Caco-2 (cell line): ENCODE measurements at places on chromosomes 12 and 14. TPM values are rescaled to one million over a fixed set of nuclear protein-coding genes. Genes with fewer than 3 reads are reported as not detected.

DNA sequence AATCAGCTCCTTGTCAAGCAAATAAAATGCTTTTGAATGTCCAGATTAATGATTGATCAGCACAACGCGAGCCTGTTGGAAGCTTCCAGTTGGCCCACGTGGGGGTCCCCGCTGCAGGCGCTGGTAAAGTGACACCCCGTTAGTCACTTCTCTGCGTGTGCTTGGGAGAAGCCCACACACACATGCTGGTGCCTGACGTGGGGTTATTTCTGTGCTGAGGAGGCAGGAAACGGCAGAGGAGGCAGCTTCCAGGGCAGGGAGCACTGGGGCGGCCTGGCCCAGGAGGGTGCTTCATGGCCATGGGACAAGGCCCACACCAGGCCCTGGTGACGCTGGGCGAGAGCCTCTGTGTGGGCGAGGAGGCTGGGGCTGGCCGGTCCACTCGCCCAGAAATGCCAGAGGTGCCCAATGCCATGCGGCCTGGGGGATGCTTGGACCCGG lies 101.5 kb downstream of the KIF26A start:
- no peak for DNase-seq

DNA sequence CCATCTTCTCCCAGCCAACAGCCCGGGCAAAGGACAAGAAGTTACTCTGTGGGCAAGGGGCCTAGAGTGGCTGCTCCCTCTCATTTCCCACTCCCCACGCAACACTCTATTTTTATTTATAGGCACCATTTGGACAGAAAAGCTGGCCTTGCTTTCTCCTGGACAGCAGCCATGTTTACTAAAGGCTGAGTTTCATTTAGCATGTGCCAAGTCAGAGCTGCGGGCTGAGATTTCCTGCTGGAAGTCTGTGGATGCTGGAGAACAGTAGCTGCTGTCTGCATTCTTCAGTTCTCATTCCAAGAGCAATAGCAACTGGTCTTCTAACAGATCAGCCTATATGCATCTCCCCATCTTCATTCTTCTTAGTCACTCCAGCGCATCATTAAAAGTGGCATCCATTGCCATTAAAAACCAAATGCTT lies 8.3 kb downstream of the COL2A1 start:
- no peak for DNase-seq

DNA sequence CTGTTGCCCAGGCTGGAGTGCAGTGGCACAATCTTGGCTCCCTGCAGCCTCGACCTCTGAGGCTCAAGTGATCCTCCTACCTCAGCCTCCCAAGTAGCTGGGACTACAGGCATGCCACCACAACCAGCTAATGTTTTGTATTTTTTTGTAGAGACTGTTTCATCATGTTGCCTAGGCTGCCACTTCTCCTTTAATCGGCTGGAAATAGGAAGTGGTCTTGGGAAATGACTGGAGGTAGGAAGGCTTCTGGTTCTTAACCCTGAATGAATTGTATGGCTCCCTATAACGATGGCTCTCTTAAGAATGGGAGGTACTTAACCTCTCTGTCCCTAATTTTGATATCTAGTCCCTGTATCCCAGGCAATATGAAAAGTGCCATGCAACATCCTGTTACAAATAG lies 113.9 kb upstream of the USP15 start:
- DNase-seq, result no peak

DNA sequence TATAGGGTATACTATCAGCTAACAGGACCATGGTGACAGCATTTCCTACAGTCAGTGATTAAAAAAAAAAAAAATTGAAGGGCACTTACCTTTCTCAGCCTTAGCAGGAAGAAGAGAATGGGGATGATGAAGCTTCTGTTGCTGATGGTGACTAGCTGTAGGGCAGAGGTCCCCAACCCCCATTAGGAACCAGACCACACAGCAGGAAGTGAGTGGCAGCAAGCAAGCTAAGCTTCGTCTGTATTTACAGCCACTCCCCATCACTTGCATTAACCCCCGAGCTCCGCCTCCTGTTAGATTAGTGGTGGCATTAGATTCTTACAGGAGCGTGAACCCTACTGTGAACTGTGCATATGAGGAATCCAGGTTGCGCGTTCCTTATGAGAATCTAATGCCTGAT lies 91.3 kb upstream of the USP44 start:
- DNase-seq, result no peak

GRCh38 chr14:96793547-96793946 lies 3.6 kb upstream of the VRK1 start:
- DNase-seq, result no peak

DNA sequence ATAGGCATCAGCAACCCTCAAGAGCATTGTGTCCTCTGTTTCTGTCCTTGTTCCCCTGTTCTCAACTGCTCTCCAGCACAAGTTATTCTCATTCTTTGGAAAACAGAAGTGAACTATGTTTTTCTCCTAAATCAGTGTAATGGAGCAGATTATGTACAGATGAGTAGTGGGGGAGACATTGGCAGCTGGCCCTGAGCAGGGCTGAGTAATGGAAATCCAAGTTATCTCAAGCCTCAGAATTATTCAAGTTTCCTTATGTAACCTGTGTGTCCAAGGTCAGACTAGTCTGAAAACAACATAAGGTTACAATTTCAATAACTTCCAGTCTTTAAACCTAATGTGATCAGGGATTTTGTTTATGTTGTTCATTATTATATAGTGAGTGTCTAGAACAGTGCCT lies 116.1 kb upstream of the FUT8 start:
- no peak for DNase-seq

- DNase-seq, result no peak
Observed at GRCh38 chr12:90015228-90015627, 306.6 kb upstream of the ATP2B1 start.

DNA sequence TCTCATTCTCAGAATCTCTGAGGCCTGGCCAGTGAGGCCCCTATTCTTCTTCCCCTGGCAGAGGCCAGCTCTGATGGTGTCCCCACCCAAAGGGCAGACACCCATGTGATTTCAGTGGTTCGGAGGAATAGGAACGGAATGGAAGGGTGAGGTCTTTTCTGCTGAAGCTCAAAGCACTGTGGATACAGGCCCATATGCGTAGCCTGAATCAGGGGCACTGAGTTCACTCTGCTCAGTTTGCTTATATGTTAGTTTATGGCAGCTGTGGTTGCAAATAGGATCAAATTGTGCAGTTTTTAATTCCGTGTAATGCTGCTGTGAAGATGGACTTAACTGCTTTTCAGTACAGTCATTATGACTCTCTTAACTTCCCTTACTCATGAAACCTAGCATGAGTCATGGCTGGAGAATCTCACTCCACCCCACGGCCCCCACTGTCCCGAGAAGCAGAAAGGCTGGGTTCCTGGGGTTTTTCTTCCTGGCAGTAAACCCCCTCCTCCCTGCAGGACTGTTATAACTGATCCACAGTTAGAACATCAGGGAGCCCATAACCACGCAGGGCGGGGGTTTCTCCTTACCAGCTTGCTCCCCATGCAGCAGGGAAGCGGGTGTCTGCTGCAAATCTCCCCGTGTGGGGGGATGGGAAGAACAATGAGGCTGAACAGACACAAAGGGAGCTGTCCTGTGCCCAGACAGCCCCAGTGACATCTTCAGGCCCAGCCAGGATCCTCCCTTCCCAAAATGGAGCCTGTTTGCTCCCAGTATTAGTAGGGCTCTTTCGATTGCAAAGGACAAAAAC lies 122.7 kb downstream of the SLC38A6 start:
- peak; percentile 29 for DNase-seq

- no peak for DNase-seq
Observed at GRCh38 chr12:94841177-94841576, 162.3 kb downstream of the NDUFA12 start.

DNA sequence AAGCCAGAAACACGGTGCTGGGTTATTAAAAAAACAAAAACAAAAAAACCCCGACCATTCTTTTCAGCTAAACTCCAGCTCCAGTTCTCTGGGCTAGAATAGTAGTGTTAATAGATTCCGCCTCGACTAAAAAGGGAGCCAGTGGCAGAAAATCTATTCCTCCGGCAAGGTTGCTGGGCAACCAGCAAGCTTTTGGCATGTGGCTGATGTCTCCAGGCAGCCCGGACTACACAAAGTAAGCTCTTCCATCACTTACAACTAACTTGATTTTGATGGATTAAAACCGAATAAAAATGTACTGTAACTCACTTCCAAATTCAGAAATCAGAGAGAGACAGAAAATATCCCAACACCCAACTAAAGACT lies 126.4 kb upstream of the FOXN3 start:
- DNase-seq, result no peak

- DNase-seq, result no peak
Observed at GRCh38 chr12:52081263-52081733, 1.8 kb downstream of the SMIM41 start.

DNA sequence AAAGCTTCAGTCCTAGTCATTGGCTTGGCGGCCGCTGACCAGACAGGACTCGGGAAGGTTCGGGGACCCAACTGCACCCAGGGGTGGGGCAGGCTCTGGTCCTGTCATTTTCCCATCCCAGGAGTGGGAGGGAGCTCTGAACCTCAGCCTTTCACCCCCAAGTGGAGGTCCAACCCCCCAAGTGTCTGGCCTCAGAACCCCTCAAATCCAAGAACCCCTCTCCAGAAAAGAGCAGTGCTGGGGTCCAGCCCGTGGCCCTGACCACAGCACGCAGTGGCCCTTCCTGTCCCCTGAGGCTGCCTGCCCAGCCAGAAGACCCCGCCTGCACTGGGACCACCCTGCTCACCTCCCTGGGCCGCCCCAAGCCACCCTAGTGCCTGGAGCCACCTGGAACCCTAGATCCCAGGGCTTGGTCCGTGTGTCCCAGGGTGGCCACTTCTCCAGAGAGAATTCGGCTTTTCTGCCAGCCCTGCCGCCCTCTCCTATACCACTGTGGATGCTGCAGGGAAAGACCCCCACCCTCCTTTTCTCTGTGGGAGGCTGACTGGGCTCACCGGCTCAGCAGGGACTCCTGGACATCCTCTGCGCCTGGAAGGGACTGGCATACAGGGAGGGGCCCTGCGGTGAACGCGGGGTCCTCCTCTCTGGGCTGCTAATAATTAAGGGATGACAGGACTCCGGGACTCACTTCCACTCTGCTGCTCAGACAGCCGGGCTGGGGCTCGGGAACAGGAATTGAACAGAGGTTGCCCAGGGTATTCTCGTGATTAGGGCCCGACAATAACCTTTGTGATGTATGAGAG lies 326.9 kb upstream of the SFSWAP start:
- DNase-seq, result no peak

DNA sequence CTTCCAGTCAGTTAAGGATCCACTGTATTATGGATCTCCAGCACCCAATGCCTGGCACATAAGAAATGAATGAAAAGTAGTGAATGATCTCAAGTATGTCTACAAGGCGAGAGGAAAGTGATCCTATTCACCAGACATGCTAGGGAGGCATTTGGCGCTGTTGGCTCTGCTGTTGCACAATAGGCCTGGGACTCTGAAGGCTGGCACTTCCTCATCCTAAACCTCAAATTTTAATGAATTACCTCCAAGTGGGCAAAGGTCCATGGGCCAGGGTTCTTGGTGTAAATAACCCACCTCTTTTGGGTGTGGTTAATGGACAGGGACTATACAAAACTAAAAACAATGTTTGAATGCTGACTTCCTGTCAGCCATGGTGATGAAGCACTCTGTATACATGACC lies 173.4 kb upstream of the PZP start:
- no peak for DNase-seq

GRCh38 chr12:87704374-87704773 lies 324.8 kb downstream of the C12orf50 start:
- no peak for DNase-seq

- no peak for DNase-seq
Observed at GRCh38 chr12:6163416-6164060, 36.7 kb upstream of the CD9 start.

DNA sequence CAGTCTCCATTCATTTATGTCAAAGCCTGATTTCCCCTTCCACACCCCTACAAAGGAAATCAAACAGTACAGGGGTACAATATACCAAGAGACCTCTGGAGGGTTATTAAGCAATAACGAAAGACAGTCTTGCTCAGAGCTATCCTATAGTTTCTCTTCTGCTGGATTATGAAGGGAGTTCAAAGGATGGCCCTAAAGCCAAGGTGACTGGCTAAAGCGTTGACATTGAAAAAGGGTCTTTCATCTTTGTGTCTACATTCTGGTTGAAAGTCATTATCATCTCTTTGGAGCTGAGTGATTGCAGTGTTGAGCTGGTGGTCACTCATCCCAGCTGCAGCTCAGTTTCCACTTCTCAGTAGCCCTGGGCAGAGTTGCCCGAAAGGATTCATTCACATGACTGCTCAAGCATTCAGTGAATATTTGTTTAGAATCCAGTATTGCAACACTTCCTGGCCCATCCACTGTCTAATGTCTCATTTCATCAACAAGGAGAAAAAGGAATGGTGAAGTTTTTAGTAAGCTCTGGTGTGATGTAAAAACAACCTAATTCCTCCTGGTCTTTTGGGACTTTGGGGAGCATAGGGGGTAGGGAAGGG lies 19.2 kb upstream of the TBX5 start:
- no peak for DNase-seq

DNA sequence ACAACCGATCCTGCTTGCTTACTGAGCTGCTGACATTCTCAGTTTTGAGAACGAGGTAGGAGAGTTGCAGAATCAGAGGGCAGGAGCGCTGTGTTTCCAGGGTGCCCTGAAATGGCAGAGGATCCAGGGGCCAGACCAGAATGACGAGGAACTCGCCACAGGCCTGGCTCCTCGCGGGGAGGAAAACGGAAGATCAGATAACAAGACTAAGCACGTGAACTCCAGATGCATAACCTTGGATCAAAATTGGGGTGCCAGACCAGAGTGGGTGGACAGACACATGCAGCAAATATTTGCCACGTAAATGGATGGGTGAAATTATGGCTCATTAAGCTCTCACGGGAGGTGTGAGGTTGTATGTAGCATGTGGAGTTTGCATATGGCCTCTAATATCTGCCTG lies 46.5 kb downstream of the ELK3 start:
- DNase-seq, result no peak

- no peak for DNase-seq
Observed at GRCh38 chr14:100775351-100775830, 48.7 kb downstream of the DLK1 start.

DNA sequence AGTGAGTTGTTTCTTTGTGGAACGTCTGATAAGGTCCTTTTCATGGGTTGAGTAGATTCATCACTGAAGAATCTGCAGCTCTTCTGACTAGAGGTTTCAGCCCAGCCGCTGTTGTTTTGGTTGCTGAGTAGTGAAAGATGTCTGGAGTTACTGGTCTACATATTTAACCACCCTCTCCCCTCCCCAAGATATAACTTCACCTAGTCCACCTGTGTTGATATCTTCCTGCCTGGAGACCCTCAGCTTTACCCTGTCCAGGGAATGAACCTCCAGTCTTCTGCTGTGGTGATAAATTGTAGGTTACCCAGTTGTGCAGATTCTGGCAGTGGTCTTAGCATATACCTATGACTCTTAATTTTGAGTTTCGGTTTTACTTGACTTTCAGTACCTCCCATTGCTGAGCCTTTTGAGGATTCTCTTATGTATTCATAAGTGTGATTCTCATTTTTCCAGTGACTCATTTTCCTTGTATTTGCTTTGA lies 62.9 kb downstream of the CCDC91 start:
- DNase-seq, result no peak

GRCh38 chr12:75048767-75049166 lies 160.9 kb downstream of the KCNC2 start:
- DNase-seq, result no peak

- peak; percentile 71 for DNase-seq
Observed at GRCh38 chr14:23478109-23478759, 8.7 kb downstream of the NGDN start.

Gene SLC6A13
- 1.0 and 1.3 TPM in 2 replicates for total RNA-seq

Gene NEUROD4
- total RNA-seq, result not detected in 2 replicates

Gene CCDC177
- total RNA-seq, result 0.56 and 0.82 TPM in 2 replicates

Gene ADSS1
- 1.6 and 3.2 TPM in 2 replicates for total RNA-seq

Gene SLC10A1
- 2.6 and 3.8 TPM in 2 replicates for total RNA-seq

Gene FAM222A
- 17.4 and 18.0 TPM in 2 replicates for total RNA-seq

Gene TMEM52B
- total RNA-seq, result 41.8 and 46.0 TPM in 2 replicates

Gene ART4
- 0.19 and 0.57 TPM in 2 replicates for total RNA-seq

Gene ESR2
- total RNA-seq, result 0.19 and 0.23 TPM in 2 replicates

Gene RAD9B
- total RNA-seq, result 2.8 and 3.8 TPM in 2 replicates

Gene CIPC
- 12.8 and 15.4 TPM in 2 replicates for total RNA-seq

Gene GSC
- 0.26 TPM in 1 of 2 replicates, not detected in the other for total RNA-seq
